ENCODE measurements at places on chromosomes 3 and 15.

- DNase-seq = no peak
Observed at GRCh38 chr15:22810033-22810852, 23.8 kb downstream of the NIPA1 start.

DNA sequence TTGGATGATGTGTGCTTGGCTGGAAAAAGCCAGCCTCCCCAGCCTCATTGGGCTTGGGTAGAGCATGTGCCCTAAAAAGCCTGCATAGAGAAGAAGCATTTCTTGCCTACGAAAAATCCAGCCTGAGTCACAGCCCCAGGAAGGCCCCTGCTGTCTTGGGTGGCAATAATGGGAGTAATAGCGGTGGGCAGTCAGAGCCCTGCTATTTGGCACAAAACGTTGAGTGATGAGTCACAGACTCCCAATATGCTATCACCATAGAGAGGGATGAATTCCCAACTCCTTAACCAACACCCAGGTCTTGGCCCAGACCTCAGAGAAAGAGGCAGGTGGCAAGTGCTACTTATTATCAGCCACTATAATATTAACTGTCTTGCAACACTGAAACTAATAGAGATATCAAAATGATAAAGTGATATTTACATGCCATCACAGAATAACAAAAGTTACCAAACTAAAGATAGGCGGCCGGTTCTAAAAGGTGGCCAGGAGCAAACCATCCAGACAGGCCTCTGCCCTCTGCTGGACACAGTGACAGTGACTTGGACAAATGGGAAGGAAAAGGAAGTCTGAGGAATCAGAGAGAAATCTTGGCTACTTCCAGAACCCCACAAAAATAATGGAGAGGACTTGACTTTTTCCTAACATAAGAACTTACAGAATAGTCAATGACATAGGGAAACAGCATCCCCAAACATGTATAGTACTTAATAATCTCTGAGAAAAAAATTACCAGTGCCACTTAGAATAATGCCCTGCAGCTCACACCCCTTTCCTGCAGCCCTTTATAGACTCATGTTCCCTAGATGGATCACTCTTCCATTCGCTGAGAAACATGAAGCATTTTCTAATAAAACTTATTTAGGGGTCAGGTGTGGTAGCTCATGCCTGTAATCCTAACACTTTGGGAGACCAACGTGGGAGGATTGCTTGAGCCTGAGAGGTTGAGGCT lies 51.9 kb upstream of the MUC13 start:
- no peak for DNase-seq

DNA sequence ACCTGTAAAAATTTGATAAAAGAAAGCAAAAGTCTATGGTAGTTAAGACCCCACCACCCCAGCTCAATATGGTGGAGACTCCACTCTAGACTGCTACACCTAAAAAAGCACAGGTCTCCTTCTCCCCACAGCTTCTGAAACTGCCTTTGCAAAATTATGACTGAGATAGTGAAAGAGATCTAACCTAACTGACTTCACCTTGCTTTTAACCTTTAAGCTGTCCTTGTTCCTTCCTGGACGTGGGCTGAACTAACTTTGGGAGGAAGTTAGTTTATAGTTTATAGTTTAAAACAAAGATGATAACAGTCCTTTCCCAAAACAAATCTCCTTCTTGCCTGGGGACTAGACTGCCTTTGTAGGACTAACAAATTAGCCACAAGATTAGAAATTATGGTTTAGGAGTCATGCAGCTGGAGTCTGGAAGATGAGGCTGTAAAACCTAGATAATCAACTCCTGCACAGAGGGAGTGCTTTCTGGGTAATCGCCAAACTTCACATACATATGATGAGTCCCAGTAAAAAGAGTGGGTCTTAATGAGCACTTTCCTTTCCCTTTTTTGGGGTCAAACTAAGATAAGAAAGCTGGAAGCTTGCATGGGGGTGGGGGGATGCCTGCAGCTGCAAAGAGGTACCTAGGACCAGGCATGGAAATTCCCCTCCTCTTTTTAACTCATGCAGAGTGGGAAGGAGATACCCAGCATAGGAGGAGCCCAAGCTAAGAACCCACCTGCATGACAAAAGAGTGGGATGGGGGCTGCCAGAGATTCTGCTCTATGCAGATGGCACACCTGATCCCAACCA lies 17.5 kb downstream of the CCR8 start:
- DNase-seq = no peak

- peak; percentile 79 for DNase-seq
Observed at GRCh38 chr15:40493089-40493840, 22.5 kb downstream of the CHST14 start.

DNA sequence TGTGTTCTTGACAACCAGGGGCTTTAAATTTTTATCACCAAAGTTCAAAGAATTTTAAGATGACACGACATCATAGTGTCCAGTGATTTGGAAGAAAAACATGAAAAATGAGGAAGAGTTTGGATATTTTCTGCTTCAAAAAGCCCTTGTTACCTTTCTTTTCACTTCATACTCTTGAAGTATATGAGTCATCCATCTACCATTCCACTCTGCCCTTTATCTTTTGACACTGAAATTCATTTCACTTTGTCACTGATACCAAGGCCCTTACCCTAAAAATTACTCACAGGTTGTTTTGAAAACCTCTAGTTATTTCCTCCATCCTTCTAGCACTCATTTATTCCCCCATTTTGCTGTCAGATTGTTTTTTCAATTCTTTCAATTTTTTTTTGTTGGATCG lies 42.7 kb downstream of the OR5H15 start:
- DNase-seq = no peak

DNA sequence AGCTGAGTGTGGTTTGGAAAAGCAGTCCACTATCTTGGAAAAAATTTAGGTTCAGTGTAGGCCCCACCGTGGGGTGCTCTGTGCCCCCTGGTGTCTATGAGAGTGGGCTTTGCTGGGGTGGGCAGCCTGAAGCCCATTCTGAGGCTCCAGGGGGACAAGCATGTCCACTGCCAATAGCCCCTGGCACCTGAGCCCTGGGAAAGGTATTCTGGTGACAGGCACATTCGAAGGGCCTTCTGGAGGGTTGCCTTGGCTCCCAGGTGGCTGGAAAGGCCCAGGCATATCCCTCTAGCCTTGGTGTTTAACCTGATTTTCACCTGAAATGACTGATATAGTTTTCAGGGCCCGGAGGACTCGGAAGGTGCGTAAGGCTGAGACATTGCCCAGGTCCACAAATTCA lies 36.1 kb downstream of the SCN5A start:
- no peak for DNase-seq

- no peak for DNase-seq
Observed at GRCh38 chr15:94791008-94791407, 559.6 kb downstream of the MCTP2 start.

GRCh38 chr3:181855825-181856224 lies 144.1 kb downstream of the SOX2 start:
- no peak for DNase-seq

DNA sequence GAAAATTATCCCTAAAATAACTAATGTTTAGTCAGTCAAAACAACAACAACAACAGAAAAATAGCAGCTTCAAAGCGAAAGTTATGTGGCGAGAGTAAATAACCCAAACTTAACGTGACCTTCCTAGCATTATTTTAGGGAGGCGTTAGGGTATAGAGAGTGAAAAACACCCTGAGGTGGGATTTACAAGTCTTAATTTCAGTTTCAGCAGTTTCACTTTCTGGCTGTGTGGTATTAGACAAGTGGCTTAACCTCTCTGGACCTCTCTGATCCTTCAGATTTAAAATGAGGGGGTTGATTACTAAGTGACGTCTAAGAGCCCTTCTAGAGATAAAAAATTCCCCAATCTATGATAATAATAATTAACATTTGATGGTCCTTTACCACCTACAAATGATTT lies 291.2 kb downstream of the ZBTB20 start:
- DNase-seq = no peak

- DNase-seq = no peak
Observed at GRCh38 chr15:49135911-49136310, 19.5 kb downstream of the COPS2 start.

GRCh38 chr3:176697284-176697889 lies 499.9 kb downstream of the TBL1XR1 start:
- no peak for DNase-seq

DNA sequence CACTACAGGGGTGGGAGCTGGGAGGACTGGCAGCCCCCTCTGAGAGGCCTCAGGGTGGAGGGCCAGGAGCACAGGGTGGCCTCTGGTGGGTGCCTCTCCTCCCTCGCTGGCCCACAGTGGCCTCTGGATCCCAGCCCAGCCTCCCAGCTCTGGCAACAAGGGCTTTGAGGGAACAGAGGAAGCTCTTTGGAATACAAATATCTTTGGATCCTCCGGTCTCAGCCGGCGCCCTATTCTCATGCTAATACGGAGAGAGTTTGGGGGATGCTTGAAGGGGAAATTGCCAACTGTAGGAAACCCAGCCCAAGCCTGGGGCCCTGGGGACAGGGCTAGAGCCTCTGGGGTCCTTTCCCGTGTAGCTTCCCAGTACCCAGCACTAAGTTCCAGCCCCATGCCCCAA lies 33.4 kb upstream of the INSYN1 start:
- DNase-seq = no peak

GRCh38 chr3:138199851-138200250 lies 12.8 kb downstream of the ARMC8 start:
- no peak for DNase-seq

DNA sequence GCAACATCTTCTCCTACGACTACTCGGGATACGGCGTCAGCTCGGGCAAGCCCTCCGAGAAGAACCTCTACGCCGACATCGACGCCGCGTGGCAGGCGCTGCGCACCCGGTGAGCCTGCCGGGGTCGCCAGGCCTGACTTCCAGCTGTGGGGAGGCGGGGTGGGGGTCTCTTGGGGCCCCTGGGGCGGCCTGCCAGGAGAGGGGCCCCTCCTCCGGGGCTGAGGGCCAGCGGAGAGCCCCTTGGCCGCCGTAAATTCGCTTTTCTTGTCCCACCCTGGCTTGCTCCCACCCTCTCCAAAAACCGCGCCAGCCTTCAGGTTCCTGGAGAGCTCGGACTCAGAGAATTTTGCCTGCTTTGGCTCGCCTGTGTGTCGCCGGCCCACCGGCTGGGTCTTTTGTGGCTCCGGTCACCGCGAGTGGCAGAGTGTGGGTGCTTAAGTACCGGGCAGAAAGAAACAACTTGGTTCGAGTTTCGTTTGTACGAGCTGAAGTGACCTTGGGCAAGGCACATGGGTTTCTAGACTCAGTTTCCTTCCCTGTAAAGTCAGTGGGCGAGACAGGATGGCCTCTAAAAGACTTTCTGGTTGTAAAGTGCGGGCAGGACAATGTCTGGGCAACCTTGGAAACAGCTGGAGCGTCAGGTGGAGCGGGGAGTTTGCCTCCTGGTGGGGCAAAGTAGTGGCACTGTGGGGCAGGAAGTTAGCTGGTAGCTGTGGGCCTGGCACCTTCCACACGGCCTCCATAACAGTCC lies 976 bp downstream of the ABHD17C start:
- DNase-seq = peak; percentile 11

DNA sequence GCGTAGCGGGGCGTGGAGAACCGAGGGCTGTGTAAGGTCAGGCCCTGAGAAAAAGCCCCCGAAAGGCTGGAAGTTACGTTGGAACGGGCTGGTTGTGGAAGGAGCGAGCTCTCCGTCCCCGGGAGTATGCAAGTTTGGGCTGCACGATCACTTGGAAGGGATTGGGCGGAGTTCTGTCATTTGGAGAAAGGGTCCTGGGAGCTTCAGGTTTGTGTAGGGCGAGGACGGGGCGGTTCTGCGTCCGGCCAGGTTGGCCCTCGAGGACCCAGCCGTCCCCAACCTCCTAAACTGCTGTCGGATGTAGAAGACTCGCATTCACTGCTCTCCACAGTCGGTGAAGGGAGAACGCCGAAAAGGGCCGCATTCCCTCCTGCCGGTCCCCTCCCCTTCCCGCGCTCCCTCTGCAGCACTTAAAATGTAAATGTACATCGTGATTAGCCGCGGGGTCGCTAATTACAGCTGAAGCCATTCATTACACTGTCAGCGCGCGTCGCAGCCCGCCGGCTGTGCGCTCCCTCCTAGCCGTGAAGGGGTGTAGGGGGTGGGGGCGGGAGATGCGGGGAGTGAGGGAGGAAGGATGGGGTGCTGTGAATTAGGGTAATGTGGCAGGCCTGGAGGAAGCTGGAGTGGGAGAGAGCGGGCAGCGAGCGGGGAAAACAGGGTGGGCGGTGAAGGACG lies 2.5 kb upstream of the RPP25 start:
- DNase-seq = no peak

DNA sequence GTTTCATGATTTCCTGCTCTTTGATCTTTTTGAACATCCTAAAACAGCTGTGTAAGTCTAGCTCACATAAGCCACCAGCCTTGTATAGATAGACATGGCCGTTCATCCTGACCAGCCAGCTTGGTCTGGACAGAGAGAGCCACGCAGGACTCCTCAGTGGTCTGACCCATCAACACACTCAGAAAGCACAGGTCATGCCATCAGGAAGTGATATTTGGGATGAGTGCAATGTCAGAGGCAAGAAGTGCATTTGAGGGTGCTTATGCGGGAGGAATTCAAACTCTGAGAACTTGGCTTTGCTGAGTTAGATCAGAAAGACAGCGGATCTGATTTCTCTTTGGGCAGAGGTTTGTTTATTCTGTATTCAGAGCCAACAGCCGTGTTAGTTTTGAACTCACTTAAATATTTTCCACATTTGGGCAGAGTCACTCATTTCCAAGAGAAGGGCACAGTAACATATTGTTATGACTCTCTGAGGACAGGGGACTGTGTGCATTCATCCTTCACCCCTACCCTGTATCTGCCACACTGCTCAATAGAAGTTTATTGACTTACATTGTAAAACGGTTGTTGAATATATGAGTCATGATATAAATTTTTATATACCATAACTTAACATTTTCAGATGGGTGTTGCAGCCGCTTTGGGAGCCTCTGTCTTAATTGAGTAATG lies 225.3 kb upstream of the LYSMD4 start:
- DNase-seq = no peak

GRCh38 chr15:91919014-91919534 lies 65.6 kb downstream of the SLCO3A1 start:
- DNase-seq = no peak

- no peak for DNase-seq
Observed at GRCh38 chr15:99326235-99326634, 75.0 kb downstream of the LRRC28 start.

GRCh38 chr3:22928216-22929110 lies 274.7 kb upstream of the UBE2E2 start:
- no peak for DNase-seq

- no peak for DNase-seq
Observed at GRCh38 chr3:14740983-14741382, 66.0 kb downstream of the C3orf20 start.

- no peak for DNase-seq
Observed at GRCh38 chr3:4551051-4551711, 58.0 kb downstream of the ITPR1 start.

GRCh38 chr15:72155635-72156616 lies 37.7 kb downstream of the SENP8 start:
- peak; percentile 77 for DNase-seq

- no peak for DNase-seq
Observed at GRCh38 chr3:182697345-182697919, 95.9 kb upstream of the ATP11B start.

- DNase-seq = no peak
Observed at GRCh38 chr3:128174675-128175590, 21.7 kb downstream of the EEFSEC start.

GRCh38 chr3:32467333-32468070 lies 35.1 kb downstream of the CMTM6 start:
- peak; percentile 77 for DNase-seq

DNA sequence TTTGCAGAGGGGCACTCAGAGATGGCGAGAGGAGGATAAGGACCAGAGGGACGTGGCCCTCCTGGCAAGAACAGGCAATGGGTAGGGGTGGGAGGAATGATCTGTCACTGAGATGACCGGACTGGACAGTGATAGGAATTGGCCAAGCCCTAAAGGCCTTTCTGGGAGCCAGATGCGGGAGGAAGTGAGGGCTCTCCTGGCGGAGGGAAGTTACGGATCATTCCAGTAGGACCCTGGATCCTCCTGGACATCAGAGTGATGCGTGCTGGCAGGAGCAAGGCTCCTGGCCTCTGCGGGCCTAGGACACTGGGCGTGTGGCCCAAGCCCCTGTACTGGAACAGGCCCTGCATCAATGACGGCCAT lies 23.4 kb downstream of the KIF7 start:
- no peak for DNase-seq
